Thyroid gland (tissue), 4 donors: ENCODE measurements at places on chromosomes 4 and X. TPM values are rescaled to one million over a fixed set of nuclear protein-coding genes. Genes with fewer than 3 reads are reported as not detected.

DNA sequence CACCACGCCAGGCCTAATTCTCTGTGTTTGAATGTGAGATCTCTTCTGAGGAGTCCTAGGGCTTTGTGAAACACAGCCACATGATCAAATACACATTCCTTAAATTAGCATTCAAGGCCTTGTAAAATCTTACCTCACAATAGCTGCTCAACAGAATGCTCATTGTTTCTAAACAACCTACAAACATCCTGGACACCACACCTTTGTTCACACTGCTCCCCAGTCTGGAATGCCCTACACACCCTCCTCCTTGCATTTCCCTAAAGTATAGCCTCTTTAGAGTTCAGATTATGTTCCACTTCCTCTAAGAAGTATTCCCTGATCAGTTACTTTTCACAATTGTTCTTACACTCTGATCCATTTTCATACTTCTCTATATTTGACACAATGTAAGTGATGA lies 110.6 kb downstream of the AGTR2 start:
- H3K27me3 ChIP-seq, result no peaks in the 10 kb centered on the region
- no peaks in the 10 kb centered on the region for H3K4me1 ChIP-seq
- no peak for DNase-seq
- no peaks in the 10 kb centered on the region for H3K36me3 ChIP-seq
- no peak overlapping the region for H3K4me3 ChIP-seq

GRCh38 chrX:318068-318738 lies 393 bp downstream of the GTPBP6 start:
- peak; percentile 99 for DNase-seq
- no peaks in the 10 kb centered on the region for H3K27me3 ChIP-seq
- H3K4me1 ChIP-seq, result peaks cover 15% of the 10 kb centered on the region

DNA sequence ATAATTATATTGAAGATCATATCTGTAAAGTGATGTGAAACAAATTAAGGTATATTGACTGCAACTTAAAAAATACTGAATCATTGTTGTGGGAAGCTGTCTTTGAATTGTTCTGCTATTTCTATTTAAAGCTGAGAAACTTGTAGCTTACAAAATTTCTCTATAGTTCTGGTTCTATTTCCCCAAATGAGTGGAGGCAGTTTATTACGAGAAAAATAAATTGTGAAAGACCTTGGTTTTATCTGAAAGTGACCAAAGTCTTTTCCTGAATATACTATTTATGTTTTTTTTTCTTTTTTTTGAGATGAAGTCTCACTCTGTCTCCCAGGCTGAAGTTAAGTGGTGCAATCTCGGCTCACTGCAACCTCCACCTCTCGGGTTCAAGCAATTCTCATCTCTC lies 165.4 kb downstream of the SH3BGRL start:
- no peak for DNase-seq
- H3K4me3 ChIP-seq, result no peak overlapping the region
- H3K27ac ChIP-seq, result no peak overlapping the region
- no peaks in the 10 kb centered on the region for H3K27me3 ChIP-seq

- H3K27ac ChIP-seq, result peak within 1 kb of the TSS; percentile 49
- H3K27me3 ChIP-seq, result no peaks in the 10 kb centered on the region
- peak within 1 kb of the TSS; percentile 51 for H3K4me3 ChIP-seq
- H3K4me1 ChIP-seq, result no peaks in the 10 kb centered on the region
Observed at GRCh38 chrX:130110379-130111219, at the start of gene ELF4. Gene ELF4, minus strand, starts transcription at chrX:130110497. Its CDS starts 29,167 bp downstream, at chrX:130081330.

Gene SMPX
- total RNA-seq, result not detected

Gene CHRDL1
- 140 TPM for total RNA-seq
